Calu3 (cell line): ENCODE measurements at places on chromosomes 5 and 9. TPM values are rescaled to one million over a fixed set of nuclear protein-coding genes. Genes with fewer than 3 reads are reported as not detected.
A peak's percentile ranks its signal among the peaks of the same experiment; 100 is the strongest.

GRCh38 chr9:77523891-77524290 is 124.2 kb downstream of the GNA14 start:
- no peak for DNase-seq

- DNase-seq = no peak
Measured at GRCh38 chr5:168413062-168413461, 73.2 kb upstream of the RARS1 start.

- DNase-seq = no peak
Measured at GRCh38 chr9:138024131-138024530, 146.5 kb downstream of the CACNA1B start.

The OR13C5 gene
- not detected in 2 replicates for total RNA-seq

- DNase-seq = no peak
Measured at GRCh38 chr9:124759327-124759726, 11.8 kb downstream of the NR6A1 start.

DNA sequence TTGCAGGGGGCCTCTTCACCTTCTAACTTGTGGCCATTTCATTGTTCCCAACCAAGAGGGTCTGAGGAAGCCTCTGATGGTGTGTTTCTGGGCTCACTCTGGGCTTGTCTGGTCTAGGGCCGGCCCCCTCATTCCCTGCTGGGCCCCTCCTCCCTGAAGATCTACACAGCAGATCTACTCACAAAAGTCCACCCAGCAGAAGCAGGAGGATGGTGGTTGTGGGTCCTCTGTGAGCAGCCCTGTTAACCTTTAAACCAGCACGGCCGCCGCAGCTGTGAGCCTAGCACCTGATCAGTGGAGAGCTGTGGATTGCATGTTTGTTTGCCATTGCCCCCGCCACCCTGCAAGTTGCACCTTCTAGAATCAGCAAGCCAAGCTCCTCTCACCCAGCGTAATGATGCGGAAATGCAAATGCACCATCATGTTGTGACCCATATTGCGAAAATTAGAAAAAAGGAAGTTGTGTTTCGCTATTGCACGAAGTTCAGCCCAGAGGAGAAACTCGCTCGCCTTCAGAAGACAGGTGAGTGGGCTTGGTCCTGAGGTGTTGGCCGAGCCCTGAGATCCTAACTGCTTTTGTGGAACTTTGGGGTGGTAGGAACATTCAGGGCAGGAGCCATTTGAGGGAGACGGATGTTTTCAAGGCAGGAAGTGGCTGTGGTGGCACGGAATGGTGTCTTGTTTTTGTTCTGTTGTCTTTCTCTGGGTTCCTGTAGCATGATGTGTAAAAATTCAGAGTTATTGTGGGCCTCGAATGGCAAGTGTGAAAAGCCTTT is 16.7 kb downstream of the FGD3 start:
- no peak for DNase-seq

DNA sequence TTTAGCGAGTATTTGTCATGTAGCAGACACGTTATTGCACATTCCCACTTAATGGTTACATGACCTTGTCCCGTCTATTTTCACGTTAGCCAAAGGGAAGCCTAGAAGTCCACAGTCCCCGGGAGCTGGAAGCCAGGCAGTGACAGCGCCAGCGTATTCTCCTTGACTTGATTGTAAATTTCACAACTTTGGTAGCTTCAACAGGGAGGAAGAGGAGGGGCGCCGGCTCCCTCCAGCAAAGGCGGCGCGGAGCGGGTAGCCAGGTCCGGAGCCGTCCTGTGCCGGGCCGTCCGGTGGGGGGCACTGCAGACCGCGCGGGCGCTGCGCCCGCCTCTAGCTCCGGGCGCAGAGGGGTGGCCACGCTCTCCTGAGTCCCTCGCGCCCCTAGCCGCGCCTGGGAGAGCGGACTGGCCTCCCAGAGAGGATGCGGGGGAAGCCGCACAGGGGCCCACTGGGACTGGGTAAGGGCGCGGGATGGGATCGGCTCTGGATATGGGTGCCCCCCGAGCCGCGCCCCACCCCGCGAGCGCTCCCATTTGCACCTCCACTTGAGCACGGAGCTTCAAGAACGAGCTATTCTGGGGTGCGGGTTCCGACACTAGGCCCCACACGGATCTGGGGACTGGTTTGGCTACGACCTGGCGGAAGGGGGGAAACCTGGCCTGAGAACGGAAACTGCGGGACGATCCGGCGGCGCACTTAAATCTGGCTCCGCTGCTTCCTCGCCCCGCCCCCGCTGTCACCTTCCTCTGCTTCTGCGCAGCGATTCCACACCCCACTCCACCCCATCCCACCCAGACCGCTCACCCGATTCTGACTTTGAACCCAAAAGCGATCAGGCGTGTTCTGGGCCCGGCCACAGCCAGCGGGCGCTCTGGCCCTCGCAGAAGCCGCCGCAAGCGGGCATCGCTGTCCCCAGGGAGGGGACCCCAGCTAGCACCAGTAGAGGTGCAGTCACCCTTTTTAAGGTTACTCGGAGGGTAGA is 23.8 kb downstream of the KLF4 start:
- DNase-seq = peak; percentile 73

GRCh38 chr5:145925803-145926202 is 10.6 kb upstream of the SH3RF2 start:
- no peak for DNase-seq

DNA sequence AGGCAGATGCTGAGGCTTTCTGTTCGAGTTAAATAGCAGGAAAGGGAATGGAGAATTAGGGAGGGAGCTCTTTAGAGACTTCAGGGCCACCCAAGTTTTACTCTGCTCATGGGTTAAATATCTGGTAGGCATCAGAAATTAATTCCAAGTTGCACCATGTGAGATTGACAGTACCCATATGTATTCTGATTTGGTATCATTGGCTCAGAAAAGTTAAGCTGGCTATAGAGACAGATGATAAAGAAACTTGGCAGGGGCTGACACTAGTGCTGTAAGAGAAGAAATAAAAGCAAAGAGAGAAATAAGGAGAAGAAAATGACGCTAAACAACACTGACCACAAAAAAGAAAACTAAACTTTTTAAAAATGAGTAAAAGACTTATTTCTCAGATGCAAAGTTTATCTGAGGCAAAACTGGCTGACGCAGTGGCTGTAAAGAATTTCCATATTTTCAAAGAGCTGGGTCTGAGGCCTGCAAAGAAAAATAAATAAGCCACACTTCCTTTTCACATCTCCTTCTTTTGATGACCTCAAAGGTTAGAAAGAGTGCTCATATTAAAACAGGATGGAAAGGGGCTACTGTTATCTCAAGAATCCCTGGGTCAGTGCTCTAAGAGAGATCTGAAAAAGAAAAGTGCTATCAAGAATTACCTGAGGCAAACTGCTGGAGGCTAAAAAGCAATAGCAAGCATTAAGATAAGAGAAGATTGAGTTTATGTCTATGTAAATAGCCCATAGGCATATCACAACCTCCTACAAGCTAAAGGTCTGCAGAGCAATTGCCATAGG is 399.0 kb upstream of the MEF2C start:
- no peak for DNase-seq

- peak; percentile 98 for DNase-seq
Measured at GRCh38 chr5:129094087-129094923, at the start of gene ISOC1. ISOC1 (plus strand) TSS chr5:129094749; CDS start chr5:129094767, 18 bp downstream.

The INSL6 gene
- total RNA-seq = not detected in 2 replicates

The AHRR gene
- 1.3 TPM in 2 replicates for total RNA-seq

GRCh38 chr5:62596691-62597090 is 18.1 kb downstream of the LRRC70 start:
- no peak for DNase-seq

GRCh38 chr9:125987420-125987819 is 240.2 kb downstream of the PBX3 start:
- no peak for DNase-seq

DNA sequence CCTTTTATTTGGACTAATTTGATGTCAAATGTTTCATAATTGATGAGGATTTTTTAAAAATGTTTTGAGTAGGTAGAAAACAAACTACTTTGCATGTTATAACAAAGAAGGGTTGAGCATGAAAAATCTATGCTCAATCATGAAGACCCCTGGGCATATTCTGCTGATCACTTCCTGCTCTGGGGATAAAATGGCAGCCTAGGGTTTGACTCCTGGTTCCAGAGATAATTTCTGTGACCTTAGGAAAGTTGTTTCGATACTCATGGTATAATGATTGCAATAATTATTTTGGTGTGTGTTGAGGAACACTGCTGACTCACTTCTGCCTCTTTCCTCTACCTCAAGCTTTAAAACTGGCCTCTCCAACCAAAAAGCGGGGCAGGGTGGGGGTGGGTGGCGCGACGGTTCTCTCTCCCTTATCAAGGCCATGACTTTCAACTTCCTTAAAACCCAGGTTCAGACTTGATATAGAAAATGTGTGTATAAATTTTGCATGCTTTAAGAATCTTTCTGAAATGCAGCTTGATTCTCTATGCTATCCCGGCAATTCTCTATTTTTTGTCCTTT is 6.0 kb upstream of the PIP5K1B start:
- DNase-seq = no peak

GRCh38 chr5:167939686-167940085 is 351.8 kb upstream of the WWC1 start:
- DNase-seq = no peak

DNA sequence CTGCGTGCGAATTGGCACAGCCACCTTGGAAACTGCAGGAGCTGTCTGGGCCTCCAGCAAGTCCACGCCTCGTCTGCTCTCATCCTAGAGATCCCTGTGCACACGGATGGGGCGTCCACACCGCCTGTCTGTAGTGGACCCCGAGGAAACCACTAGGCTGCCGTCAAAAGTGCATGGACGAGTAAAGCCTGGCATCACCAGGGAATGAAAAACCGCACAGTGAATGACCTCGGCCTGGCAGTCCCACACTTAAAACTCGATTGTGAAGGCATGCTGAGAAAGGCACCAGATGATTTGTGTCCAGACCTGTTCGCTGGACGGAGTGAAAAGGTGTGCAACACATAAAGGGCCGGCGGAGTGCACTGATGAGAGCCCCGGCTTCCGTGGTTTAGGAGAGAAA is 50.8 kb downstream of the MRPL36 start:
- no peak for DNase-seq

DNA sequence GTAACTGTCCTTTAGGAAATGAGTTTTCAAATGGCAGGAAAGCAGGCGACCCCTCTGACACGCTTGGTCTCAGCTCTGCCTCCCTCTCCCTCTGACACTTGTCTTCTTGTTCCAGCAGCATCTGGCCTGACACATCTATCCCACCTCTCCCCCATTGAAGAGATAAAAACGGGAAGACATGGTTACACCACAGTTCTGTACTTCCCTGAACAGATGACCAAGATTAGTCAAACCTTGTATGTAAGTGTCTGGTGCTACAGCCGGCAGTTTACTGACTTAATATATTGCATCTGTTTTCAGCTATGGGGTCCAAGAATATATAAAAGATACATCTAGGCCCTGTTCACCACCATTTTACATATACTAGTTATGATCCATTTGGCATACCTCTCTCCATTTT is 29.6 kb upstream of the MLLT3 start:
- DNase-seq = no peak

The TICAM2 gene
- 1.2 and 2.1 TPM in 2 replicates for total RNA-seq

The FOXB2 gene
- total RNA-seq = not detected in 2 replicates

GRCh38 chr5:111320953-111321352 is 96.8 kb downstream of the CAMK4 start:
- no peak for DNase-seq

The ZNF618 gene
- 18.0 and 20.3 TPM in 2 replicates for total RNA-seq

DNA sequence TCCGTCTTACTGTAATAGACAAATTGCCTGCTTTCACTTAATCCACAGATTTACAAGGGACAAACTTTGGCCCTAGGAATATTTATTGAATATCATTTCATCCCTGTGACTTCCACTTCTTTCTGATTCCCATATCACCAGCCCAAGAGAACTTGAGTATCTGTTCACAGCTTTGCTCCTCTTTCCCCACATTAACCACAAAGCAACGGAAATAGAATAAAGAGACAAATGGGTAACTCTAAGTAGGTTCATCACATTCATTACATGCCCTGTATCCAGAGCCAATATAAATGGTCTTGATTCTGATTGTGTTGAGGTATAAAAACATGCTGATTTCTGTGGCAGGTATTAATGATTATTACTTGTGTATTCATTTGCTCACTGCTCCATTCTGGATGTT is 41.9 kb downstream of the TMEM252 start:
- DNase-seq = no peak

DNA sequence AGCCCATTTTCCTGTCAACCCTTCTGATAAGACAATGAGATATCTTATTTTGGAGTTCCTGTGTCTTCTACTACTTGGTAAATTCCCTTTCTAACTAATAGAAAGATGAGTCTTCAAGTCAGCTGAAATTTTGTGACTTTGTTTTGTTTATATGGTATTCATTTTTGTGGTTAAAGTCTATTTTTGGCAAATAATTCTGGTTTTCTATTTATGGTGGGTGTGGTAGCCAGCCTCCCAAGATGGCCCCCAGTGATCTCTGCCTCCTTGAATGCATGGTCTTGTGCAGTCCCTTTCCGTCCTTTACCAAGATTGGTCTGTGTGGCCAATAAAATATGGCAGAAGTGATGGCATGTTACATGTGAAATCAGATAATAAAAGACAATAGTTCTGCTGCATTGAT is 91.5 kb downstream of the NR3C1 start:
- DNase-seq = no peak

DNA sequence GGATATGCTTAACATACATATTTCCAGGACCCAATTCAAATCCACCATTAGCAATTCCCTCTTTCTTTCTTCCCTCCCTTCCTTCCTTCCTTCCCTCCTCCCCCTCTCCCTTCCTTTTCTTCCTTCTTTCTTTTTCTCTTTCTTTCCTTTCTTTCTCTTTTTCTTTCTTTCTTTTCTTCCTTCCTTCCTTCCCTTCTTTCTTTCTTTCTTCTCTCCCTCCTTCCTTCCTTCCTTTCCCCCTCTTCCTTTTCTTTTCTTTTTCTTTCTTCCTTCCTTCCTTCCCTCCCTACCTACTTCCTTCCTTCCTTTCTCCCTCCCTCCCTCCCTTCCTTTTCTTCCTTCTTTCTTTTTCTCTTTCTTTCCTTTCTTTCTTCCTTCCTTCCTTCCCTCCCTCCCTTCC is 332.0 kb downstream of the TMEM161B start:
- DNase-seq = no peak

DNA sequence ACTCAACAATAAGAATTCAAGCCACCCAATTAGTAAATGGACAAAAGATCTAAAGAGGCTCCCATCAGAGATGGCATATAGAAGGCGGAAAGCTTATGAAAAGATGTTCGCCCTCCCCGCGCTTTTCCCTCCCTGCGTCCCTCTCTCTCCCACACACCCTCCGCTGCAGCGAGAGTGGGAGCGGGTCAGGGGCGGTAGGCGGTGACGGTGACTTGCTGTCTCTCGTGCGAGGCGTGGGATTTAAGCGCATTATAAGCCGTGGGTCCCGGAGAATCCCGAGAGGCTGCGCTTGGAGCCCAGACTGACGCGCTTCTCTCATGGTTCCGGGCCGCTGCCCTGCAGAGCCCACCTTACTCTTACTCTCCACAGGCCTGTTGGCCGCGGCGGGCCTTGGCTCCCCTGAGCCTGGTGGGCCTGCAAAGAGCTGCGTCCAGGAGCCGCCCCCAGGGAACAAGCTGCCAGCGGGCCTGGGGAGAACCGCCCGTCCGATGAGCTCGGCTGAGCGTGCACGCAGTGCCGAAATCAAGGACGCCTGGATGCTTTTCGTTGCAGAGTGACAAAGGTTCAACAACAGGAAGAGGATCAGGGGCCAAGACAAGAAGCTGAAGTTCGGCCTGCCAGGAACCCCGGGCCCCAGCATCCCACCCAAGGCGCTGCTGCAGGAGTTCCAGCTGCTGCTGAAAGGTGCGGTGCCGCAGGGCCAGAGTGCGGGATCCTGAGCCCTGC is 42.6 kb upstream of the BICD2 start:
- DNase-seq = no peak

The SOWAHA gene
- 0.78 and 0.88 TPM in 2 replicates for total RNA-seq
